Calu3 (cell line): ENCODE measurements at places on chromosomes 7 and 10. TPM values are rescaled to one million over a fixed set of nuclear protein-coding genes. Genes with fewer than 3 reads are reported as not detected.

The RBP3 gene
- not detected in 2 replicates for total RNA-seq

The ATOH7 gene
- not detected in 2 replicates for total RNA-seq

The ANKMY2 gene
- total RNA-seq = 29.9 and 32.5 TPM in 2 replicates

- no peak for DNase-seq
Measured at GRCh38 chr7:13912715-13913278, 76.7 kb downstream of the ETV1 start.

DNA sequence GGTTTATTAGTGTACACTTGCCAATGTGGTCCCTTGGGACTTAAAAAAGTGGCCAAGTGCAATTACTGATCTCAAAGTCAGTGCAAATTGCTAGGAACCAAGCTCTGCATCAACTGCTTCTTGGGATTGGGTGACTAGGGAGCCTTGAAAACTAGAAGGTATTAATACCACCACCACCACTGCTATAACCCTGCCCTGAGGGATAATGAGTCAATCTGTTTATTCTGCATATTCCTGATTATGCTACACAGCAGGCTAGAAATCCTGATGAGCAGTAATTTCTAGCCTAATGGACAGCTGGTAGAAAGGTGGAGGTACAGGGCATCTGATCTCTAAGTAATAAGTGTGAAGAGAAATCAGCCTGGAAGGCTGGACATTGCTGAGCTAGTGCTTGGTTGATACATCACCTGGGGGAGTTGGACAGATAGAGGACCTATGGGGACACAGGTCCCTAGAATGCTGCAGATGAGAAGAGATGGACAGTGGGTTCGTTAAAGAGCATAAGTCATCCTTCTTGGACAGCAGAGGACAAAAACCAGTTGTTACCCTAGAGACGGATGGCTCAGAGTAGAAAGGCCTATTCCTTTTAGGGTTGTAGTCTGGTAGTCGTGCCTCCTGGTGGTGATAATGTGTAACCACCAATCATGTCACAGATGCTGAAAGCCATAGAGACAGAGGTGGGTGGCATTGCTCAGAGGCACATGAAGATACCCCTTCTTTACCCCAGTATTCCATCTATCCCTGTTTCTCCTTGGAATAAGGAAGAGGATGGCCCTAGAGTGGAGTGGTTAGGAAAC, 554.8 kb downstream of the SORCS1 start:
- DNase-seq = no peak

GRCh38 chr10:26374426-26374825, 63.7 kb upstream of the APBB1IP start:
- no peak for DNase-seq

DNA sequence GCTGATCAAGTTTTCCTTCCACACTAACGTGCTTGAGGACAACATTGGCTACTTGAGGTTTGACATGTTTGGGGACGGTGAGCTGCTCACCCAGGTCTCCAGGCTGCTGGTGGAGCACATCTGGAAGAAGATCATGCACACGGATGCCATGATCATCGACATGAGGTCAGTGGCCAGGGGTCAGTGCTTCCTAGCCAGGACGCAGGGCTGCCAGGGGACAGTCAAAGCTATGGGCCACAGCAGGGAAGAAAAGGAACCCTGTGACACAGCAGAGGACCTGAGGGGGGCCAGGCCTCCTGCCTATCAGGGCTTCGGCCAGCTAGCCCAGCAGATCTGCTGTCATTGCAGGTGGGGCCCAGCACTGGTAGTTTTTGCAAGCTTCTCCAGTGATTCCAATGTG, 5.2 kb downstream of the RBP3 start:
- no peak for DNase-seq
